ENCODE measurements at places on chromosomes 4 and X. TPM values are rescaled to one million over a fixed set of nuclear protein-coding genes. Genes with fewer than 3 reads are reported as not detected.

The SLC26A1 gene
- 0.27 TPM for total RNA-seq

The MAB21L2 gene
- not detected for total RNA-seq

The TRAPPC11 gene
- total RNA-seq = 11.3 TPM

The SSX4B gene
- total RNA-seq = not detected

The TREX2 gene
- 1.7 TPM for total RNA-seq

The TMEM184C gene
- 22.8 TPM for total RNA-seq

The JAKMIP1 gene
- not detected for total RNA-seq

The CT45A10 gene
- not detected for total RNA-seq

The ADH1C gene
- total RNA-seq = not detected

The PABPC5 gene
- 0.08 TPM for total RNA-seq

The MMRN1 gene
- total RNA-seq = not detected

The RAB39B gene
- 0.55 TPM for total RNA-seq

The FRAS1 gene
- total RNA-seq = 1.7 TPM

The PNCK gene
- 0.13 TPM for total RNA-seq

The FAM241A gene
- 0.90 TPM for total RNA-seq

The UBQLN2 gene
- total RNA-seq = 21.2 TPM

The PRAF2 gene
- 40.9 TPM for total RNA-seq

The MRPL1 gene
- total RNA-seq = 25.6 TPM

The BEX1 gene
- total RNA-seq = not detected

The HTRA3 gene
- 20.3 TPM for total RNA-seq

The TLR10 gene
- total RNA-seq = not detected

The UGT2B17 gene
- not detected for total RNA-seq

The GLRA3 gene
- total RNA-seq = not detected

The FAM184B gene
- 0.05 TPM for total RNA-seq

The NEK1 gene
- 2.2 TPM for total RNA-seq

The PAK3 gene
- total RNA-seq = not detected

The RADX gene
- 0.07 TPM for total RNA-seq

The EGFL6 gene
- total RNA-seq = 0.06 TPM

The CDKL2 gene
- 0.42 TPM for total RNA-seq

The XAGE1A gene
- total RNA-seq = not detected

The CA5B gene
- total RNA-seq = 3.8 TPM

The KIF4A gene
- 27.0 TPM for total RNA-seq

The ATP11C gene
- 12.6 TPM for total RNA-seq

The SLC9B1 gene
- not detected for total RNA-seq

The MAGED1 gene
- 69.6 TPM for total RNA-seq

The HELT gene
- not detected for total RNA-seq

The TMEM154 gene
- 0.13 TPM for total RNA-seq

The ZNF81 gene
- 5.5 TPM for total RNA-seq

The BOD1L1 gene
- 17.3 TPM for total RNA-seq

The RPA4 gene
- total RNA-seq = 0.35 TPM

The MAP7D2 gene
- 5.4 TPM for total RNA-seq

The EGF gene
- total RNA-seq = 0.33 TPM

The DRD5 gene
- total RNA-seq = not detected

The SLC34A2 gene
- 0.02 TPM for total RNA-seq

The PITX2 gene
- total RNA-seq = 1.5 TPM

The ASB12 gene
- not detected for total RNA-seq

The GABRQ gene
- 0.27 TPM for total RNA-seq

The GAGE12H gene
- total RNA-seq = not detected

The XAGE2 gene
- not detected for total RNA-seq

The LPAR4 gene
- not detected for total RNA-seq

The ENPP6 gene
- not detected for total RNA-seq

The MAGEB4 gene
- total RNA-seq = not detected

The ZCCHC18 gene
- 0.17 TPM for total RNA-seq

The FSTL5 gene
- total RNA-seq = not detected

The ACOX3 gene
- total RNA-seq = 10.1 TPM

The DNAAF6 gene
- total RNA-seq = 0.10 TPM

The ARL9 gene
- not detected for total RNA-seq

The ADGRL3 gene
- 0.02 TPM for total RNA-seq

The CXCR3 gene
- total RNA-seq = 0.10 TPM

The SMARCA1 gene
- 32.0 TPM for total RNA-seq

Data from A549 treated with GW870086 at 1 μM for 4 hours (cell line).